ENCODE measurements at places on chromosomes 11 and 22.

DNA sequence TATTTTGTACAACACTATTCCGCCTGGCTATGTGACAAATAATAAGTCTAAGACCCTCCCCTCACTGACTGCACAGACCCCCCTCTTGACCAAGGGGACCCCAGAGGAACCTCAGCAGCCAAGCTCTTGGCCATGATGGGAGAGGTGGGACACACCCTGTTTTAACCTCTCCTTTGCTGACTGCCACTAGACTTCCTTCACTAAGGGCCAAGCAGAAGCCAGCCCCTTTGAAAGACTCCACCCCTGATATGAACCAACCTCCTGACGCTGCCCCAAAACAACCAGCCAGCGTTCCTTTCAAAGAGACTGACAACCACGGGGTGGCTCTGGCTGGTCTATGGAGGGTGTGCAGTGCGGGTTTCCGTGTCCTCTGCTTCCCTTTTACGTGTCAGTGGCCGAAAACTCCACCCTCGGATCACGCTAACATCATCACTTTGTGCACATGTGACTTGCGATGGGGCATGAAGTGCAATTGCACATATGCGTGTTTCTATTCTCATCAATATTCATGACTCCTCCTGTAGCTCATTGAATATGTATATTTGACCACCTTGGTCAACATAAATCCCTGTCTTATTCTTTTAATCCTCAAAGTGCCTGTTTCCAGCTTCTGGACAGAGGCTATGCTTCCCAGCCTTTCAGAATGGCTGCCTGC is 643.9 kb downstream of the TBC1D22A start:
- H3K36me3 ChIP-seq: peaks cover 30% of the 10 kb centered on the region
- H3K4me3 ChIP-seq: peak overlapping the region; percentile 50
- H3K27me3 ChIP-seq: peaks cover 19% of the 10 kb centered on the region
- no peak overlapping the region for H3K27ac ChIP-seq
- H3K4me1 ChIP-seq: no peaks in the 10 kb centered on the region
- no peak for DNase-seq

DNA sequence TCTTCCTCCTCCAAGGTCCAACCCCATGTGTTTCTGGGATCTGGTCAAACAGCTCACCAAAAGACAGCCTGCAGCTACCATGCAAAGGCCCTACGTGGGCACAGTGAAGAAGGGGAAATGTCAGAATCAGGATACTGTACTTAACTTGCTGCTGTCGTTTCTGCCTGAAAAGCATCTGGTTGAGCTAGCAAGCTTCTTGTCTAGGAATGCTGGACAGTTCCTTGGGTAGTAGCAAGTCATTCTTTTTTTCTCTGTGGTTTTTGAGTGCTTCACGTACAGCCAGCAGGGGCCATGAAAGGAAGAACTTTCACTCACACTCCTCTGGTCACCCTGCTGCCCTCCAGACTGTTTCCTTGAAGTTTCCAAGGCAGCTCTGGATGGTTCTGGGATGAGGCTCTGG is 24.7 kb downstream of the RCOR2 start:
- peaks cover 19% of the 10 kb centered on the region for H3K36me3 ChIP-seq
- peaks cover 44% of the 10 kb centered on the region for H3K4me1 ChIP-seq
- no peak for DNase-seq
- H3K27ac ChIP-seq: no peak overlapping the region

GRCh38 chr11:10514709-10515108 is 26.3 kb downstream of the RNF141 start:
- DNase-seq: no peak
- H3K4me1 ChIP-seq: peaks cover 3% of the 10 kb centered on the region
- no peaks in the 10 kb centered on the region for H3K36me3 ChIP-seq
- H3K27me3 ChIP-seq: no peaks in the 10 kb centered on the region
- H3K27ac ChIP-seq: no peak overlapping the region
- no peak overlapping the region for H3K4me3 ChIP-seq

GRCh38 chr11:112881461-112881860 is 79.8 kb upstream of the NCAM1 start:
- no peak for DNase-seq
- no peaks in the 10 kb centered on the region for H3K36me3 ChIP-seq
- no peak overlapping the region for H3K4me3 ChIP-seq

GRCh38 chr11:78846269-78846668 is 271.6 kb upstream of the NARS2 start:
- no peak for DNase-seq
- H3K27me3 ChIP-seq: peaks cover 1% of the 10 kb centered on the region
- H3K27ac ChIP-seq: no peak overlapping the region
- no peak overlapping the region for H3K4me3 ChIP-seq
- no peaks in the 10 kb centered on the region for H3K36me3 ChIP-seq

Data from endothelial cell (in vitro differentiated cells).